ENCODE measurements at places on chromosomes 5 and 9. TPM values are rescaled to one million over a fixed set of nuclear protein-coding genes. Genes with fewer than 3 reads are reported as not detected.

The ERAP2 gene
- total RNA-seq, result not detected

The HRCT1 gene
- total RNA-seq, result not detected

The TLE1 gene
- 68.7 TPM for total RNA-seq

The CDH9 gene
- total RNA-seq, result not detected

The SH3RF2 gene
- total RNA-seq, result 17.6 TPM

GRCh38 chr5:102625468-102625867, 126.7 kb upstream of the SLCO6A1 start:
- no peaks in the 10 kb centered on the region for H3K4me1 ChIP-seq
- no peaks in the 10 kb centered on the region for H3K27me3 ChIP-seq
- no peak overlapping the region for H3K4me3 ChIP-seq
- no peaks in the 10 kb centered on the region for H3K36me3 ChIP-seq
- no peak overlapping the region for H3K27ac ChIP-seq

GRCh38 chr5:168118042-168118668, 173.3 kb upstream of the WWC1 start:
- peaks cover 6% of the 10 kb centered on the region for H3K4me1 ChIP-seq
- no peaks in the 10 kb centered on the region for H3K27me3 ChIP-seq
- H3K36me3 ChIP-seq, result no peaks in the 10 kb centered on the region
- H3K4me3 ChIP-seq, result no peak overlapping the region

DNA sequence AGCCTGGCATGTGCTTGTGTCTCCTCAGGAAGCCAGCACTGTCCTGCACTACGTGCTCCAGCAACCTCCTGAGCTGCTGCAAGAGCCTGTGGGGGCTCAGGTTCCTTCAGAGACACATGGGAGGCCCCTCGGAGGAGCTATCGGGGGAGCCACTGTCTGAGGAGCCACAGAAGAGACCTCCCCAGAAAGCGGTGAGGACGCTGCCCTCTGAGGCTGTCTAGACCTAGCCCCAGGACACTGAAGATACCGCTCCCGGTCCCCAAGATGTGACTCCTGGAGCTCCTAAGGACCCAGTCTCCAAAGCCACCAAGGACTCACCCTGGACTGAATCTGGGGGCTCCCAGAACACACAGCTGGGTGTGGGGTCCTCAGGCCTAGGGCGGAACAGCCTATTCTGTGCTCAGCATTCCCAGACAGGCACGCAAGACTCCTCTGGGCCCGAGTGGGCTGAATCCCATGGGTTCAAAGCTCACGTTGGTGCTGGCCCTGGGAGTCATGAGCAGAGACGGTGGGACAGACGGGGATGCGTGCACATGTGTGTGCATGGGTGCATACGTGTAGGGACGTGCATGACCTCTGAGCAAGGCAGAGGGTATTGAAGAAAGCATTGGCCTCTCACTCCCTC, 50.0 kb downstream of the HRH2 start:
- no peak overlapping the region for H3K4me3 ChIP-seq
- H3K27ac ChIP-seq, result no peak overlapping the region
- H3K36me3 ChIP-seq, result peaks cover 6% of the 10 kb centered on the region
- no peak for DNase-seq

- H3K36me3 ChIP-seq, result peaks cover 3% of the 10 kb centered on the region
- no peak overlapping the region for H3K4me3 ChIP-seq
- DNase-seq, result no peak
- H3K27ac ChIP-seq, result no peak overlapping the region
Measured at GRCh38 chr5:176401281-176402205, 13.0 kb downstream of the HIGD2A start.

- no peaks in the 10 kb centered on the region for H3K27me3 ChIP-seq
- no peaks in the 10 kb centered on the region for H3K36me3 ChIP-seq
- no peak overlapping the region for H3K27ac ChIP-seq
- H3K4me3 ChIP-seq, result no peak overlapping the region
- no peaks in the 10 kb centered on the region for H3K4me1 ChIP-seq
Measured at GRCh38 chr9:90629991-90630390, 12.6 kb downstream of the DIRAS2 start.

DNA sequence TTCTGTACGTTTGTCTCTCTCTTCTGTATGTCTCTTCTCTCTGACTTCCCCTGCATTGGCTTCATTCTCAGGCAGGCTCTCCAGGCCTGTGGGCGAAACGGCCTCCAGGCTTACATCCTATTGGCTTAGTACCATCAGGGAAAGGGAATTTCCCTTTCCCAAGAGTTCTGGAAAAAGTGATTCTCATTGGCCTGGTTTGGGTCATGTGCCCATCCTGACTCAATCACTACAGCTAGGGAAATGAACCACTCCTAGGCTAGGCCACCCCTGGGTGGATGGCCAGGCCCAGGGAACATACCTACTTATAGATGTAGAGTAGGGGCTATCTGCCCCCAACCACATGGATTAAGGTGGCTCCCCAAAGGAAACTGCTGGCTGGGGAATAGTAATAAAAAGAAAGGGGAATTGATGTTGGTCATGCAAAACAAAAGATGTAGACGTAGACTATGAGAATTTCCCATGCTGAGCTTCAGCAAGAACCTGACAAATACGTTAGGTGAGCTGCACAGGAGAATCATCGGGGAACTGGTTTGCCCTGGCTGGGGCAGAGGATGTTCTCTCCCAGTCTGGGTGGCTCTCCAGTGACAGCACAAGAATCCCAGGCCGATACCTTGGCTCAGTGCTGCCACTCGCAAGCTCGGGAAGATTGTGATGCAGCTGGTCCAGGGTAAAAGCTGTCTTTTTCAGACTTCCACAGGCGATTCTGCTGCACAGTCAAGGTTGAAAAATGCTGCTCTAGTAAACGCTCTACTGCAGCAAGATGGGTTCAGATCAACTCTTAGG, 3.7 kb upstream of the EGR1 start:
- H3K27me3 ChIP-seq, result peaks cover 15% of the 10 kb centered on the region
- H3K27ac ChIP-seq, result no peak overlapping the region
- DNase-seq, result no peak
- H3K4me3 ChIP-seq, result no peak overlapping the region
- H3K36me3 ChIP-seq, result no peaks in the 10 kb centered on the region
- peaks cover 2% of the 10 kb centered on the region for H3K4me1 ChIP-seq

DNA sequence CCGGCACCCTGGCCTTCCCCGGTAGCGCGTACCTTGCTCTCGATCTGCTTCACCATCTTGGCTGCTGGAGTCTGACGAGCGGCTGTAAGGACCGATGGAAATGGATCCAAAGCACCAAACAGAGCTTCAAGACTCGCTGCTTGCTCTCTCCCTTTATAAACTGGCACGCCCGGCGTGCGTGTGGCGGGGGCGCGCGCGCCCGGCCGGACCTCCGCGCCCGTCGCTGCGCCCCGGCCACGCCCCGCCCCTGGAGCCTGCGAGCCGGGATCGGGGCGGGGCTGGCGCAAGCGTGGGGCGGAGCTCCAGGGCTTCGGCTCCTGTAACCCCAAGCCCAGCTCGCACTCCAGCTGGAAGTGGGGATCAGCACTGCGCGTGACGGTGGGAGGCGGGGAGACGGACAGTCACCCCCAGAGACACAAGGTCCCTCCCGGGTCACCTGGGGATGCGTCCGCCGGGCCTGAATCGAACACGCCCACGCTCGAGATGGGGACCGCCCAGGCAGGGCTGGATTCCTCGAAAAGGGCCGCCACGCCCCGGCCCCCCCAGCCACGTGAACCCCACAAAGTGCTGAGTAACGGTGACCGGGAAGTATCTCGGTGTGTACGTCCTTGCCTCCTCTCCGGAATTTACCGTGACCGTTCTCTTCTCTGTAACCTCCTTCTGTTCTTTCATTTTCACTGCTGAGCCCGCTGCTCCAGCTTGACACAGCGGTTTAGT, at the start of gene TXN:
Gene TXN (minus strand): TSS at position 128 of the 717 bp plus-strand sequence. CDS start 72 bp downstream, at position 56.
- peak within 1 kb of the TSS; percentile 96 for H3K4me3 ChIP-seq
- peak within 1 kb of the TSS; percentile 98 for H3K27ac ChIP-seq
- DNase-seq, result peak; percentile 75
- peaks cover 1% of the 10 kb centered on the region for H3K36me3 ChIP-seq
- H3K4me1 ChIP-seq, result peaks cover 26% of the 10 kb centered on the region

DNA sequence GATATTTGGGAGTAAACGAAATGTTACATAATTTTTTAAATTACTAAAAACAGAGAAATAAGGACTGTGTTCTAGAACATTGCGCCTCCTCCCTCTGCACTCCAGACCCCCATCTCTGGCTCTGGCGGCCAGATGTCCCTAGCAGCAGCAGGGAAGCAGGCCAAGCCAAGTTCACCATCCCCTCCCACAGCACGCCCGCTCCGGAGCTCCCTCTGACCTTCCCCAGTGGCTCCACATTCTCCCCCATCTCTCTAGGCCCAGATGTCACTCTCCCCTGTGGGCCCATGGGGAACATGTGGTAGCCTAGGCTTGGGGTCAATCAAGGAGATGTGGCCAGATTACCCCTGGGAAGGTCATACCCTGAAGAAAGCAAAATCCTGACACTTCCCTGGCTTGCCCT, 6.3 kb upstream of the WNK2 start:
- no peak for DNase-seq
- no peak overlapping the region for H3K4me3 ChIP-seq
- no peak overlapping the region for H3K27ac ChIP-seq
- peaks cover 19% of the 10 kb centered on the region for H3K27me3 ChIP-seq

GRCh38 chr5:17212996-17213395, 4.4 kb upstream of the BASP1 start:
- no peak overlapping the region for H3K4me3 ChIP-seq
- DNase-seq, result no peak
- no peaks in the 10 kb centered on the region for H3K27me3 ChIP-seq

DNA sequence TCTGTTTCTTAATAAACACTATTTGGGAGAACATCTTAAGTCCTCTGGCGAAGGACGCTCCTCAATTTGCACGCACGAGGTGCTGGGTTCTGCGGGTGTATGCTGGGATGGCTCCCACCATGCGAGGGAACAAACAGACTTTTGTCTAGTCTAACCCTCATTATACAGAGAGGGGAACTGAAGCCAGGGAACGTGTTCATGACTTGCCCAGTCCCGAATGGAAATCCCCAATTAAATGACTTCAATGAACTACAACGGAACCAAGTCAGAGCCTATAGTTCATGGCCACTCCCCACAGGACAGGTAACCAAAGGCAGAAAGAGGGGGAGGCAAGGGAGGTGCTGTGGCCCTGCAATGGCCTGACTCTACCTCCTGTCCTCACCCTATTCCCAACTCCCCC, 9.3 kb downstream of the TLE1 start:
- H3K27me3 ChIP-seq, result no peaks in the 10 kb centered on the region
- H3K27ac ChIP-seq, result peak overlapping the region; percentile 43
- H3K36me3 ChIP-seq, result peaks cover 33% of the 10 kb centered on the region
- no peak for DNase-seq

DNA sequence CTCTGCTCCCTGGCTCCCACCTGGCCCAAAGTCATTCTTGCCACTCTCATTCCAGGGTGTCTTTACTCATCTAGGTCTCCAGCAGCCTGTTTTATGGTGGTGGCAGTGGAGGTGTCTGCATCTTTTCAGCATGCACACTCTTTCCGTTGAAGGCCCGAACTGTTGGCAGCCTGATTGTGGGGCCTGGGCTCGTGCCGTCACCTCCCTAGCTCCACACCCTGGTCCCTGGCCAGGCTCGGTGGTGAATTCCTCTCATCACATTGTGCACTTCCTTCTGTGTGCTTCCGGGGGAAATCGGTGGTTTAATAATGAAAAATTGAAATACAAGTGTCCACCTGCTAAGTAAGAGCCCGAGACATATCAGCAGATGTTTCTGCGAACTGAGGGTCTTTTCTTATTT, 214.3 kb downstream of the TRIO start:
- no peak overlapping the region for H3K27ac ChIP-seq
- H3K27me3 ChIP-seq, result no peaks in the 10 kb centered on the region
- no peak for DNase-seq
- H3K36me3 ChIP-seq, result peaks cover 10% of the 10 kb centered on the region
- no peak overlapping the region for H3K4me3 ChIP-seq
- H3K4me1 ChIP-seq, result no peaks in the 10 kb centered on the region

GRCh38 chr9:16442622-16443021, 427.8 kb downstream of the BNC2 start:
- no peak overlapping the region for H3K4me3 ChIP-seq
- H3K4me1 ChIP-seq, result no peaks in the 10 kb centered on the region
- H3K36me3 ChIP-seq, result no peaks in the 10 kb centered on the region
- peaks cover 5% of the 10 kb centered on the region for H3K27me3 ChIP-seq

DNA sequence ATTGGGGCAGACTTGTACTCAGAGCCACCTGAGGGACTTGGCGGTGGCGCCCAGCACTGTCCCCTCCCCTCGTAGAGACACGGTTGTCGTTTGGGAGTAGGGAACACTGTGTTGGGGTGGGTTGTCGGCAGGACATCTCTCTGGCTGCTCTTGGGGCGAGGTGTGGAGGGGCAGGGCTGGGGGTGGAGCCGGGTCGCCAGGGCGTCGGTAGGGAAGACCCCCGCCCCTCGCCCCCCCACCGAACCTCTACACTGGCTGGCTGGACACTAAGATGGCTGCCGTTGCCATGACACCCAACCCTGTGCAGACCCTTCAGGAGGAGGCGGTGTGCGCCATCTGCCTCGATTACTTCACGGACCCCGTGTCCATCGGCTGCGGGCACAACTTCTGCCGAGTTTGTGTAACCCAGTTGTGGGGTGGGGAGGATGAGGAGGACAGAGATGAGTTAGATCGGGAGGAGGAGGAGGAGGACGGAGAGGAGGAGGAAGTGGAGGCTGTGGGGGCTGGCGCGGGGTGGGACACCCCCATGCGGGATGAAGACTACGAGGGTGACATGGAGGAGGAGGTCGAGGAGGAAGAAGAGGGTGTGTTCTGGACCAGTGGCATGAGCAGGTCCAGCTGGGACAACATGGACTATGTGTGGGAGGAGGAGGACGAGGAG, 778 bp downstream of the TRIM41 start:
- H3K27me3 ChIP-seq, result peaks cover 10% of the 10 kb centered on the region
- H3K4me3 ChIP-seq, result peak overlapping the region; percentile 98
- H3K4me1 ChIP-seq, result peaks cover 13% of the 10 kb centered on the region

- no peaks in the 10 kb centered on the region for H3K4me1 ChIP-seq
- no peak overlapping the region for H3K27ac ChIP-seq
- DNase-seq, result no peak
- no peak overlapping the region for H3K4me3 ChIP-seq
- peaks cover 3% of the 10 kb centered on the region for H3K27me3 ChIP-seq
Measured at GRCh38 chr5:72465601-72466563, 41.3 kb downstream of the ZNF366 start.

GRCh38 chr5:1867114-1867814, 15.5 kb downstream of the IRX4 start:
- peaks cover 57% of the 10 kb centered on the region for H3K27me3 ChIP-seq
- H3K27ac ChIP-seq, result no peak overlapping the region
- no peak for DNase-seq

DNA sequence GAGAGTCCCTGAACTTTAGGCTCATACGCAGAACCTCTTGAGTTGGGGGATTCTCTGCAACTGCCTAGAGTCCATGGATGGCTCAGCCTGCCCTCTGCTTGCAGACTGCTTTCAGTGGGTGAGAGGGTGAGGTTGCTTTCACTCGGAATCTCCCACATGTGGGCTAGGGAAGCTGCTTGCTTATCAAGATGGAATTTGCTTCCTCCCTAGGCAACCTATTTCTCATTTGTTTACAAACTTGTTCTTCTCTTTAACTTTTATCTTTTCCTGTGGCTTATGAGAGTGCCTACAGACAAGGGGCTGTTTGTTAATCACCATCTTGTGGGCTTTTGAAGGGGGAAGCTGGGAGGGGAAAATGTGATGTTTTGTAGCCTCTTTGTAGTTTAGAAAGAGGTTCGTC, 10.0 kb downstream of the TLE4 start:
- H3K4me1 ChIP-seq, result peaks cover 56% of the 10 kb centered on the region
- no peak for DNase-seq
- no peak overlapping the region for H3K27ac ChIP-seq

Measured in progenitor cell of endocrine pancreas (in vitro differentiated cells).